ENCODE measurements at places on chromosomes 11 and 22.

DNA sequence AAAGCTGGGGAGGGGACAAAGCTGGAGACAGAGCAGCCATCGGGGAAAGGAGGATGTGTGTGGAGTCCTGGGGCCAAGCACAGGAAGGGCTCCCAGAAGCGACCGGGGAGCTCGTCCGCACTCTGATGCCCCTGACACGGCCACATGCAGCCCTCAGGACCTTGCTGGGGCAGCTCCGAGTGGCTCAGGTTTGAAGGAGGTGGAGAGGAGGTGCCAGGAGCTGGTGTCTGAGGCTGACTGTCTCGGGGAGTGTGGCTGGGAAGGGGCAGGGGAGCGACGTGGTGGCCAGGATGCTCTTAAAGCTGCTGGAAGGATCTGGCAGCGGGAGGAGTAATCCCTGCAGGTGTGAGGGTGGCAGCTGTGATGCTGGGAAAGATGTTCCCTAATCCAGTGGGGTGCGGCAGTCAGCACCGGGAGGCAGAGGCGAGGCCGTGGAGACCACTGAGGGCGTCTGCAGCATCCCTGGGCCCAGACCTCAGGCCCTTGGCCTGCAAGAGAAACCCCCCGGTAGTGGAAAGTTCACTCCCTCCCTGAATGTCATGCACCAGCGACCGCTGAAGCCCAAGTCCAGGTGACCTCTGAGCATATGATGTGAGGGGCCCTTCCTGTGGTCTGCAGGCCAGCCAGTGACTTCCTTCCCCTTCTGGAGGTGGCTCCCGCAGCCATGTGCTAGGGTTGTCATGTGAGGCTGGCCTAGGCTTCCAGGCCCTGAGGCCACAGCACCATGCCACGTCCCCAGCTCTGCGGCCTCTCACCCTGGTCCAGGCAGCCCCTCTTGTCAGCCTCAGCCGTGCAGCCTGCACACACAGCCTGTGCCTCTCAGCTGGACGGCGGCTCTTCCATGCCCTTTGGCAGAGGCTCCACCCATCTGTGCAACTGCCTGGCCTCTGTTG lies 17.2 kb upstream of the CTSD start:
- no peak for DNase-seq

DNA sequence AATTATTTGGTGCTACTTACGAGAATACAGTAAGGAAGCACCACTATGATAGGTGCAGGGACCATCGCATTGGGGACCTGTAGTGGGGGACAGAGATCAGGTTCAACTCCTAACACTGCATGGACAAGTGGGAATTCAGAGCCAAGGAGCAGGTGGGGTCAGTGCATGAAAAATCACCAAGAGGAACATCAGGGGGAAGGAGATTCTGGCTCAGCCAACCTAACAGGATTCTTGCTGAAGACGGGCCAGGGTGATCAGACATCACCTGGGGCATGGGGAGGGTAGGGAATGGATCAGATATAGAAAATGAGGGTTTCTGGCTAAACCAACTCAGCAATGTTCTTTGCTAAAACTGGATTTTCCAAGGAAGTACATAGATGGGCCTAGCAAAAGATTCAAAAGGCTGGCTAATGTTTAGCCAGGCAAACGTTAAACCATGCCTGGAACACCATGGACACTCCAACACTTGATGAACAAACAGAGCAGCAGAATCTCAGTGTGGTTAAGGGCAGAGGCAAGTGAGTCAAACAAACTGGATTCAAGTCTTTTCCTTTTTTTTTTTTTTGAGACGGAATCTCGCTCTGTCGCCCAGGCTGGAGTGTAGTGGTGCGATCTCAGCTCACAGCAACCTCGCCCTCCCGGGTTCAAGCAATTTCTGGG lies 70.0 kb downstream of the MICAL3 start:
- no peak for DNase-seq

- no peak for DNase-seq
Observed at GRCh38 chr11:67120881-67121710, 2.0 kb downstream of the KDM2A start.

DNA sequence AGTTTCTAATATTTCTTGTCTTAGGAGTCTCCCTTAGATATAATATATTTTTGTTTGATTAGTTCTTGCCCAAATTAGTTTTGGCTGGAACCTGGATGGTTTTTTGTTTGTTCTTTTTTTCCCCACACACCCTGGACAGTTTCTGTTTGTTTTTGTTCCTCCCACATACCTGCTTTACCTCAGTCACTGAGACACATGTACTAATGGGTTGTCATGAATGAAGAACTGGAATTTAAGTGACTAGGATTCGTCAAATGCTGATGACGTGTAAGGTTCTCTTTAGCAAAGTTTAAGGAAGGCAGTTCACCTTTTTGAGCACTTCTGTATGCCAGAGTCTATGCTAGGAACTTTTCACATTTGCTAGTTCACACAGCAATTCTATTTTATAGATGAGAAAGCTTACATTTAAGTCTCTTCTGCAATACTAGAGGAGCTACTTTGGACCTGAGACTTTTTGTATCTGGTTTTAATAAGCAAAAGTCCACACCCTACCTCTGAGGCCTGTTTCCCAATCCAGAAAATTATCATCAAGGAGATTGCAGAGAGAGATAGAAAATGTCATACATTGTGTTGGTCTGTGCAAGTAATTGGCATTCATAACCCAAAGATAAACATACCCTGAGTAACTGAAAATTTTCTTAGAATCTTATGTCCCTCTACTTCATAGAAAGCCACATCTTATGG lies 86.7 kb upstream of the RAB1B start:
- no peak for DNase-seq

DNA sequence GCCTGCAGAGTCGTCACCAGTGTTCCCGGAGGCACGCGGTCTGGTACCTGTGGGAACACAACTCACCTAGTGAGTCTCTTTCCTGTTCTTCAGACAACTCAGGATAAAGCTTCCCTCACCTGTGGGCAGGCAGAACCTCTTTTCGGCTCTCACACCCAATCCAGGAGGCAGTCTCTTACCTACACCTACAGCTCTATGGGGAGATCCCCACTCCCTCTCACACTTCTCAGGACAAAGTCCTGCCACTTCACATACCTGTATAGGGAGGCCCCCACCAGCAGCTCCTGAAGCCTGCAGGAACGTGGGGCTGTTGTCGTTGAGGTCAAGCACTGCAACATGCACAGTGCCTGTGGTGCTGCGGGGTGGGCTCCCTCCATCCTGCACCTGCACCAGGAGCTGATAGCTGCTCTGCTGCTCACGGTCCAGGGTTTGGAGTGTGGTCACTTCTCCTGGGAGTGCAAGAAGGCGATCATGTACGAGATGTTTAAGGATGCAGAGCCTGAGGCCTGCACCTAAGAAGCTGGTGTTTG lies 12.2 kb upstream of the TPP1 start:
- DNase-seq: no peak
